Left kidney (tissue), 8 donors: ENCODE measurements at places on chromosomes 11 and 22. TPM values are rescaled to one million over a fixed set of nuclear protein-coding genes. Genes with fewer than 3 reads are reported as not detected.

Gene TRIM49
- polyA plus RNA-seq, result not detected

Gene WBP2NL
- polyA plus RNA-seq, result 8.4 TPM

Gene ARHGAP20
- polyA plus RNA-seq, result 5.7 TPM

Gene PAMR1
- 4.3 TPM for polyA plus RNA-seq

Gene PRR33
- 0.08 TPM for polyA plus RNA-seq

Gene OR51B5
- 0.20 TPM for polyA plus RNA-seq

Gene OR52I2
- polyA plus RNA-seq, result 0.03 TPM

Gene OR51E1
- 1.7 TPM for polyA plus RNA-seq

Gene SCO2
- 1.5 TPM for polyA plus RNA-seq

Gene ZNF408
- polyA plus RNA-seq, result 7.3 TPM

Gene PHOX2A
- polyA plus RNA-seq, result not detected

Gene FAM180B
- polyA plus RNA-seq, result 0.33 TPM

Gene LRRC32
- polyA plus RNA-seq, result 48.8 TPM

Gene CHRM1
- polyA plus RNA-seq, result not detected

Gene RTN4R
- polyA plus RNA-seq, result 3.4 TPM

Gene OR52H1
- polyA plus RNA-seq, result 0.13 TPM

Gene APOBEC3F
- 8.5 TPM for polyA plus RNA-seq

Gene CDHR5
- 46.0 TPM for polyA plus RNA-seq

Gene MYOD1
- polyA plus RNA-seq, result not detected

Gene APOA5
- not detected for polyA plus RNA-seq

Gene SCGB1C1
- polyA plus RNA-seq, result 1.1 TPM

Gene RTN4RL2
- polyA plus RNA-seq, result 2.5 TPM

Gene SEPTIN3
- polyA plus RNA-seq, result 7.7 TPM

Gene CDC42BPG
- polyA plus RNA-seq, result 5.4 TPM
